ENCODE measurements at places on chromosomes 3 and 15. TPM values are rescaled to one million over a fixed set of nuclear protein-coding genes. Genes with fewer than 3 reads are reported as not detected.

The ERICH6 gene
- total RNA-seq = under 0.01 TPM

The PRKCI gene
- total RNA-seq = 50.4 TPM

The SLC22A13 gene
- total RNA-seq = 0.58 TPM

The CD200 gene
- 25.1 TPM for total RNA-seq

The HTR3C gene
- total RNA-seq = not detected

The CYP1A2 gene
- total RNA-seq = not detected

Data from regular cardiac myocyte (primary cell).